K562 (cell line): ENCODE measurements at places on chromosomes 2 and 18. TPM values are rescaled to one million over a fixed set of nuclear protein-coding genes. Genes with fewer than 3 reads are reported as not detected.

- H3K4me3 ChIP-seq, result no peak overlapping the region
- no peaks in the 10 kb centered on the region for H3K4me1 ChIP-seq
- no peaks in the 10 kb centered on the region for H3K36me3 ChIP-seq
Observed at GRCh38 chr2:54879032-54879431, 155.6 kb downstream of the EML6 start.

DNA sequence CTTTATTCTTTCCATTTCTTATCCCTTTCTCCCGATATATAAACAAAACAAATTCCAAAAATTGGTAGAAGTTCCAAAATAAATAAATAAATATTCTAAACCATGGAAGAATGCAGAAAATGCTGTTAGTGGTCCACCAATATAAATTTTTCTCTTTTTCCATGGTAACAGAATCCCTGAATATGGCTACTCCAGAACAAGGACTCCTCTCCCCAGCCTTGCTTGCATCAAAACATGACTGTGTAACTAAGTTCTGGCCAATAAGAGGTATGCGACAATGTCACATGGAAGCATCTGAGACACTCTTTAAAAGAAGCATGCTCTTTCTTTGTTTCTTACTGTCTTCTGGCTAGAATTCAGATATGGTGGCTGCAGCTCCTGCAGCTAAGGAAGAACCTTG lies 325.1 kb upstream of the TANK start:
- H3K4me3 ChIP-seq, result no peak overlapping the region
- no peaks in the 10 kb centered on the region for H3K27me3 ChIP-seq
- H3K27ac ChIP-seq, result no peak overlapping the region
- H3K36me3 ChIP-seq, result no peaks in the 10 kb centered on the region

DNA sequence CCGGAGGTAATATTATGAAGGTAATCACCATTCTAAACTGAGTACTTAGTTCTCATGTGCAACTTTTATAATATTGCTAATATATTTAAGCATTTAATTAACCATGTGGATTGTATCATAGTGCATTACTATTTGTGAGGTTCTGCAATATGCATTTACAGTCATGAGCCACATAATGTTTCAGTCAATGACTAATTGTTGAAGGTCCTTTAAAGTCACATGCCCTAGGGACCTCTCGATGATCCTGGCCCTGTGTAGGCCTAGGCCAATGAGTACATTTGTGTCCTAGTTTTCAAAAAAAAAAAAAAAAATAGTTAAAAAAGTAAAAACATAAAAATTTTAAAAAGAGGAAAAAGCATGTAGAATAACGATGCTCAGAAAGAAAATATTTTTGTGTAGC lies 298.0 kb downstream of the DSEL start:
- no peak overlapping the region for H3K27ac ChIP-seq
- DNase-seq, result no peak
- H3K36me3 ChIP-seq, result no peaks in the 10 kb centered on the region
- no peak overlapping the region for H3K4me3 ChIP-seq

GRCh38 chr2:217520356-217521010 lies 482.3 kb downstream of the TNS1 start:
- no peak overlapping the region for H3K27ac ChIP-seq
- no peaks in the 10 kb centered on the region for H3K36me3 ChIP-seq
- DNase-seq, result no peak
- H3K27me3 ChIP-seq, result no peaks in the 10 kb centered on the region

DNA sequence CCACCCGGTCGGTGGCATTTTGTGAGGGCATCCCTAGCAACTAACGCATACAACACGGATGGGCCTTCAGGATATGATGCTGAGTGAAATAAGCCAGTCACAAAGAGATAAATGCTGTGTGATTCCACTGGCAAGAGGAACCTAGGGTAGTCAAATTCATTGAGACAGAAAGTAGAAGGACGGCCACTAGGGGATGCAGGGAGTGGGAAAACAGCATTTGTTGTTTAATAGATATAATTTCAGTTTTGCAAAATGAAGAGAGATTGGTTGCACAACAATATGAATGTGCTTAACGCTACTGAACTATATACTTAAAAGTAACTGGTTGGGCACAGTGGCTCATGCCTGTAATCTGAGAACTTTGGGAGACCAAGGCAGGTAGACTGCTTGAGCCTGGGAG lies 112.9 kb downstream of the AFF3 start:
- no peak overlapping the region for H3K27ac ChIP-seq
- no peaks in the 10 kb centered on the region for H3K36me3 ChIP-seq
- no peaks in the 10 kb centered on the region for H3K4me1 ChIP-seq
- no peak for DNase-seq
- H3K27me3 ChIP-seq, result no peaks in the 10 kb centered on the region

GRCh38 chr2:26562811-26563645 lies 78.1 kb downstream of the CIB4 start:
- H3K27me3 ChIP-seq, result peaks cover 54% of the 10 kb centered on the region
- DNase-seq, result no peak
- no peak overlapping the region for H3K4me3 ChIP-seq
- H3K27ac ChIP-seq, result no peak overlapping the region
- peaks cover 16% of the 10 kb centered on the region for H3K4me1 ChIP-seq

DUSP19 gene
- total RNA-seq, result 3.5 and 4.7 TPM in 2 replicates

BMP10 gene
- 0.89 and 0.91 TPM in 2 replicates for total RNA-seq

GAL3ST2 gene
- total RNA-seq, result 0.31 and 0.42 TPM in 2 replicates

SLC30A3 gene
- 2.0 and 2.2 TPM in 2 replicates for total RNA-seq

SERPINB2 gene
- not detected in 2 replicates for total RNA-seq
